Stimulated activated CD4-positive, alpha-beta T cell treated with anti-CD3 and anti-CD28 coated beads, TNF-alpha, amount 100 ng/mL, for 1 hour (primary cell): ENCODE measurements at places on chromosomes 6 and 20.

DNA sequence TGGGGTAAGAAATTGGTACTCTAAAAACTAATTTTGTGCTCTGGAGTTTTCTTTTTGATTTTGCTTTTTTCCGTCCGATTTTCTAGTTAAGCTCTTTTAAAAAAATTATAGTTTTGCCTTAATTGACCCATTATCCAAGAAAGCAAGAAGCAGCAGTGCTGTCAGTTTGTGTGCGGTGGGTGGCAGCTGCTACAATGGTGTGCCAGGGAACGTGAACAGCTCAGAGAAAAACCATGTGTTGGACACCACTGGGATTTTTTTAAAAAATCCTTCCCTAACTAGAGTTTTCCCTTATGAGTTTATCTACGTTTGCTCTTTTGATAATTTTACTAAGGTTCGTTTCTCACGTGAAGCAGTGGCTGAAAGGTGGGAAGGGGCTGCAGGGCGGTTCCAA is 8.0 kb downstream of the MAP3K5 start:
- DNase-seq, result no peak

DNA sequence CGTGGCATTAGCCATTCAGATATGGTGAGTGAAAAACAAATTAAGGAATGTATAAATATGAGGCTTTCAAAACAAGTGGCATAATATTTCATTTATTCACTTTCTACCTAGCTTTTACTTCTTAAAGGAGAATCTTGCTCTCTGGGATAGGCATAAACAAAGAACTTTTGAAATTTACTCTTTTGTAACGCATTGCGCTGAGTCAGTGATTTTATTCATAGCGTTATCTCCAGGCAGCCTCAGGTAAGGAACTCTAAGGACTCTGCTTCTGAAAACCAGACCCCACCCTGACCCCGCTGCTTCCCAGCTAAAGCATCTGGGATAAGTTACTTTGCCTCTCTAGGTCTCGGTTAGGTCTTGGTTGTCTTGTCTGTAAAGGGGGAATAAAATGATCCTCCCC is 234.7 kb downstream of the MYLK4 start:
- DNase-seq, result no peak

GRCh38 chr6:130970839-130971410 is 92.1 kb downstream of the EPB41L2 start:
- no peak for DNase-seq

DNA sequence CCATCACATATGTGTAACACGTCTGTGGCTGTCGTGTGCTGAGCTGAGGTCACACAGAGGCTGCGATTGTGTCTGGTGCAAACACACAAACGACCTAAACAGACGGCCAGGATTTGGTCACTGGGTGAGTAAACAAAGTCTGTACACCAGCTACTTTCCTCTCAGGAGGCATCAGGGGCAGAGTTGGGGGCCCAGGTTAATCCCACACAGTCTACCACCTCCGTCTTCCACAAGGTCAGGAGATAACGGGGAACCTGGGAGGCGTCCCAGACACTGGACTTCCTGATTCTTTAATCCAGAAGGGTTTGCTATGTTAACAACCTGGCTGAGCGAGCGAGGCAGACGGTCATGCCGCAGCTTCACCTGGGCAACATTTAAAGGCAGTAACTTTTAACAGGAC is 1.5 kb downstream of the DACT2 start:
- no peak for DNase-seq

- no peak for DNase-seq
Measured at GRCh38 chr20:53635221-53635620, 41.6 kb upstream of the ZNF217 start.

DNA sequence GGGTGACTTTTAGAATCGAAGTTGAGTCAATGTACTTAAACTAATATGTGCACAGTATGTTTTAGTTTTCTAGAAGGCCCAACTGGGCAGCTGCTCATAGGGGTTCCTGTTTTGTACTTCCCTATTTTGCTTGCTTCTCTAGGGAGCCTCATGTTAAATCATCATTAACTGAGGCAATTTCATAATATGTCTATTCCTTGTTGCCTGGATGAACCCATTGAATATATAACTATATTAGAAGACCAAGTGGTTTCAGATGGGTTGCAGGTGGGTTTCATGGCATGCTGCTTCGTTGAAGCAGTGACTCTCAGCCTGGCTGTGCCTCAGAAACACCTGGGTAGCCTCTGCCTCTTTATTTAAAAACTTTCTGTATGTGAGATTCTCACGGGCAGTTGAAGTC is 22.2 kb downstream of the CARMIL1 start:
- no peak for DNase-seq

DNA sequence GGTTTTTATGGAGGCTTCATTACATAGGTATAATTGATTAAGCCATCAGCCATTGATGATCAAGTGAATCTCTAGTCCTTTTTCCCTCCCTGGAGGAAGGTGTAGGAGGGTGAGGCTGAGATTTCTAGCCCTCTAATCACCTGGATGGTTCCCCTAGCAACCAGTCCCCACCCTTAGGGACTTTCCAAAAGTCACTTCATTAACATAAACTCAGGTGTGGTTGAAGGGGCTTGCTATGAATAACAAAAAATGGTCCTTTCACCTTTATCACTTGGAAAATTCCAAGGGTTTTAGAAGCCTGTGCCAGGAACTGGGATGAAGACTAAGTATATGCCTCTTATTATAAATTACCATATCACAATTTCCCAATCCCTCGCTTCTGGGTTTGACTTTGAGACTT is 40.4 kb downstream of the SMPDL3A start:
- DNase-seq, result no peak

DNA sequence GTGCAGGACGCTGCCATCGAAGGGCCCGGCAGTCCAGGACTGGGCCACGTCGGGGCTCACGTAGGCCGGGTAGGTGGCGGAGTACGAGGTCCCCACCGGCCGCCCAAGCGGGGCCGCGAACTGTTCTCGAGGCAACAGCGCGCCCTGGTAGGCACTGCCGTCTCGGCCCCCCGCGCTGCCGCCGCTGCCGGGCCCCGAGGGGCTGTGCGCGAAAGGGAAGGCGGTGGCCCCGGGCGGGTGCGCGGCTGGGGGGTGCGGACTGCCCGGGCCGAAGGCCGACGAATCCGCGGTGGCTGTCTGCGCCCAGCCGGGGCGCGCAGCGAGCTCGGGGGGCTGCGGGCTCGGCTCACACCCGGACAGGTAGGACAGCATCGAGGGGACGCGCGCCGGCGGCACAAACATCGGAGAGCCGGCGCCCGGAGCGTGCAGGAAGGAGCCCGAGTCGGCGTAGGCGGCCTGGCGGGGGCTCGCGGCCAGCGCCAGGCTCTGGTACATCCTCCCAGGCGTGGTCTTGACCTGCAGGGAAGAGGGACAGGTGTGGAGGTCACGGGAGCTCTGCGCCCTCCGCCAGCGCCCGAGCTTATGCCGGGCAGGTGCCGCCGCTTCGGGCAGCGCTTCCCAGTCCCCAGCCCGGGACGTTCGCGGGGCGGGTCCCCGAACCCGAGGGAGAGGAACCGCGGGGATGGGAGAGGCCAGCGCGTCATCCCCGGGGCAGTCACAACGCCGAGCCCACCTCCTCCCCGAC is 596 bp downstream of the GATA5 start:
- no peak for DNase-seq

GRCh38 chr6:31086788-31087440 is 25.5 kb downstream of the C6orf15 start:
- DNase-seq, result no peak

- no peak for DNase-seq
Measured at GRCh38 chr20:48926267-48926666, 4.8 kb downstream of the ARFGEF2 start.

- no peak for DNase-seq
Measured at GRCh38 chr6:53566755-53567154, 21.9 kb upstream of the GCLC start.

GRCh38 chr6:129717277-129717676 is 7.3 kb upstream of the ARHGAP18 start:
- DNase-seq, result no peak

GRCh38 chr6:168332020-168332419 is 12.4 kb upstream of the DACT2 start:
- no peak for DNase-seq

GRCh38 chr6:21402368-21402767 is 191.2 kb upstream of the SOX4 start:
- no peak for DNase-seq

DNA sequence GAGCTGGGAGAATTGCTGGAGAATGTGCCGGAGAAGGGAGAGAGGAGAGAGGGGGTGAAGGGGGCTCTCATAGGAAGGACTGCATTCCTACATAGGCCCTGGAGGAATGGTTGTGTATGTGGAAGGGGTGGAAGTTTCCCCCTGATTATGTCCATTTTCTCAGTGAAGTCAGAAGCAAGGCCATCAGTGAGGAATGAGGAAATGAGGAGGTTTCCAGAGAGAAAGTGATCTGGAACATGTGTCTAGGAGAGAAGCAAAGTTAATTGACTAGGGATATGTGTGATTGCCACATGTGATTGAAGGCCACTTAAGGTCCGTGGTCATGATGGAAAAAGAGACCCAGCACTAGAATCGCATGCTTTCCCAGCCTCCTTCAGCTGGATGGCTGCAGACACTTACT is 42.3 kb downstream of the TBPL1 start:
- no peak for DNase-seq

DNA sequence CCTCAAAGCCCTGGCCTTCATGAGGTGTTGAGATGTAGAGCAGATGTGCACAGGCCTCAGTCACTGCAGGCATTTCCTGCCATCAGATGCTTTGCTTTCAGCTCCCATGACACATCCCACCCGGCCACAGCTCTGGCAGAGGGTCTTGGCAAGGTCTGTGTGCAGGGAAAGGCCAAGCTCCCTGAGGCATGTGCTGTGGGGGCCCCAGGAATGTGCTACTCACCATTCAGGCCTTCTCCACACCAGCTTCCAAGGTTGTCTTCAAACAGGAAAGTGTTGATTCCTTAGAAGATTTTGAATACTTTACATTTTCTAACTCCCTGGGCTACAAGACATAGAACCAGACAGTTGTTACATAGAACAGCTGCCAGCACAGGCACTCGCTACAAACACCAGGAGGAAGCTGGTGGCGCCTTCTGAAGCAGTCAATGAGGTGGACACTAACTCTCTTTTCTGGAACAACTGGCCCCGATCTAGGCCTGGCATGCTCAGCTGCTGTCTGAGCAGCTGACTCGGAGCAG is 27.8 kb downstream of the CASS4 start:
- no peak for DNase-seq

DNA sequence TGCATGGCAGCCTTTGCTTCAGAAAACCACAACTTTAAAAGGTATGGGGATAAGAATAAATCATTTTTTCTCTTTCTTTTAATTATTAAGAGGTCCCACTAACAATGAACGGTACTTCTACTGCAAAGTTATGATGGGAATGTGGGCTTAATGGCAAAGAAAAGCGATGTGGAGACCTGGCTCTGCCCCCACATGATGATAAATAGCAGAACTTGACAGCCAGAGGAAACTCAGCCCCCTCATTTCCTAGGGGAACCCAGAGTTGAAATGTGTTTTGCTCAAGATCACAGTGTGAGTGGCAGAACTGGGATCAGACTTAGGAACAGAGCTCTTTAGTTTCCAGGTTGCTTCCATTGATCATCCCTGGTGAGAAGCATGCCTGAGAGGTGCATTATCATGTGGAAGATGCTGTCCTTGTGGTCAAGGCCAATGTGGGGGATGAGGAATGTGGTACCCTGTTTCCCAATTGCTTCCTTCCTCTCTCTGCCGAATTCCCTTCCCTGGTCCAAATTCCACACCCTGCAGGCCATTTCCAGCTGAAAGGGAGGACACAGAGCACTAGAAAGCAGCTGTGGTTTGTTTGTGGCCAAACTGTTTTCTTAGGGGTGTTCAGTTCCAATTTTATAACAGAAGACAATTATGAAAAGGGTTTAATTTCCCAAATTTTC is 66.0 kb downstream of the BACH2 start:
- DNase-seq, result no peak

- DNase-seq, result no peak
Measured at GRCh38 chr20:17518339-17519052, 12.7 kb downstream of the BFSP1 start.

GRCh38 chr6:25411316-25411950 is 132.3 kb downstream of the CARMIL1 start:
- no peak for DNase-seq

DNA sequence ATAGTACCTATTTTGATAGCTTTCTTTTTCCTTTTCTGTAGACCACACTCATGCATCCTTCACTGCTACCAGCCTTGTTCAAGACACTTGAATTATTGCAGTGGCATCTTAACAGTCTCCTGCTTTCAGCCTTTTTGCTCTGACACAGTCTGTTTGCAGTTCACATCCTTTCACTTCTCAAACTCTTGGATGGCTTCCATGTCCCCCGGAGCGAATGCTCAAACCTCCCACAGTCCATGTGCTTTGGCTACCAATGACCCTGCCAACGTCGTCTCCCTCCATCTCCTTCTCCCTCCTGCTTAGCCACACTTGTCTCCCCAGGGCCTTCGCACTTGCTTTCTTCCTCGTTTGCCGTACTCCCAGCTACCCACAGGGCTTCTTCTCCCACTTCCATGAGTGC is 270.0 kb upstream of the ZFP64 start:
- DNase-seq, result no peak

GRCh38 chr6:75568965-75569364 is 32.7 kb upstream of the SENP6 start:
- no peak for DNase-seq

DNA sequence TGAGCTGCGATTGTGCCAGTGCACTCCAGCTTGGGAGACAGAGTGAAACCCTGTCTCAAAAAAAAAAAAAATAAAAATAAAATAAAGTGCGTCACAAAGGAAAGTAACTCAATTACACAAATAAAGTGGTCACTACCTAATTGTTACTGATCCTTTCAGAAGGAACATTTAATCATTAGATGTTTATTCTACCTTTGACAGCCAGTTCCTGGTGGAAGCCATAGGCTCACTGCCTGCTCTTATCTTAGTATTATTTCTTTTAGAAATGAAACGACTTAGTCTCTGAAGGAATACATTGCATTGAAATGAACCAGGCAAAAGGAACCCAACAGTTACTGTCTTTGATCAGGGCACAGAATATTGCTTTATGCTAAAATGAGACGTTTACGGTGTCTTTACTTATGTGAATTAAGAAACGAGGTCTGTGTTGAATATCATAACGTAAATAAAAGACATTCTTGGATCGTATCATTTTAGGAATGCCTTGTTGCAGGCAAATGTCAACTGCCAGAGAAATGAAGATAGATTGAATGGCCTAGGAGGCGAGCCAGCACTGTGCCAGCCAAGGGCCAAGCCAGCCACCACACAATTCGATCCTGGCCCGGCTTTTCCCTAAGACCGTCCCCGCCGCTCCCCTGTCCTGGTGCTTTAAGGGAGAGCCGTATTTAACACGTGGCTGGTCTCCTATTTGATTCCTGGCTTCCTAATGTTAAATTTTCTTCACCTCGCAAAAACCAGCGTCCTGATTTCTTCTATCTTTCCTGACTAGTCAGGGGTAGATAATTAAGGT is 136.7 kb upstream of the GMDS start:
- DNase-seq, result no peak

DNA sequence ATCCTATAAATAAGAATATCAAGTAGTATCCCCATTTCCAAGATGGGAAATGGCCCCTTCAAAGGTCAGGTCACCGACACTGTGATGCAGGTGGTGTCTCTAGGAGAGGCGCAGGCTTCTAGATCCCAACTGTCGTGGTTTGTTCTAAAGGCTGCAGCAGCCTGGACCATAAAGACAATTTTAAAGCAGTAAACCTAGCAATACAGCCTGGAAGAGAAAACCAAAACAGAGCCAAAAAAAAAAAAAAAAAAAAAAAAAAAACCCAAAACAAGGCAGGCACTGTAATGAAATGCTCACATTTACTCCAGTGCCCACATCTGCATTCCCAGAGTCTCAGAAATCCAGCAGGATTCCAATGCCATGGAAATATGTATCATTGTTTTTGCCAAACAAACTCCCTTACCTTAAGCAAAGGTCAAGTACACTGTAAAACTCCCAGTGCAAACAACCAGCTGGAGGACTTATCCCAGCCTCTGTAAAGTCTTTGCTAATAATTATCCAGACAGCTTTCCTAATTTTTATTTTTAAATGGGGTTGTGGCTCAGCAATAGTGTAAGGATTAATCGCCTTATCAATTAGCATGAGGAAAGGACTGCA is 98.2 kb downstream of the PSMG4 start:
- DNase-seq, result no peak
